Activated naive CD8-positive, alpha-beta T cell treated with anti-CD3 and anti-CD28 coated beads, Interleukin-2, amount 10 ng/mL, durations not matched to agents 7 days and 5 days (primary cell): ENCODE measurements at places on chromosomes 3 and 15. TPM values are rescaled to one million over a fixed set of nuclear protein-coding genes. Genes with fewer than 3 reads are reported as not detected.
A peak's percentile ranks its signal among the peaks of the same experiment; 100 is the strongest.

- H3K4me1 ChIP-seq: no peaks in the 10 kb centered on the region
- H3K36me3 ChIP-seq: no peaks in the 10 kb centered on the region
- H3K27ac ChIP-seq: no peak overlapping the region
- no peak for DNase-seq
- no peak overlapping the region for H3K4me3 ChIP-seq
These were observed 433.1 kb upstream of the KCNMB2 start for GRCh38 chr3:178103140-178103539.

DNA sequence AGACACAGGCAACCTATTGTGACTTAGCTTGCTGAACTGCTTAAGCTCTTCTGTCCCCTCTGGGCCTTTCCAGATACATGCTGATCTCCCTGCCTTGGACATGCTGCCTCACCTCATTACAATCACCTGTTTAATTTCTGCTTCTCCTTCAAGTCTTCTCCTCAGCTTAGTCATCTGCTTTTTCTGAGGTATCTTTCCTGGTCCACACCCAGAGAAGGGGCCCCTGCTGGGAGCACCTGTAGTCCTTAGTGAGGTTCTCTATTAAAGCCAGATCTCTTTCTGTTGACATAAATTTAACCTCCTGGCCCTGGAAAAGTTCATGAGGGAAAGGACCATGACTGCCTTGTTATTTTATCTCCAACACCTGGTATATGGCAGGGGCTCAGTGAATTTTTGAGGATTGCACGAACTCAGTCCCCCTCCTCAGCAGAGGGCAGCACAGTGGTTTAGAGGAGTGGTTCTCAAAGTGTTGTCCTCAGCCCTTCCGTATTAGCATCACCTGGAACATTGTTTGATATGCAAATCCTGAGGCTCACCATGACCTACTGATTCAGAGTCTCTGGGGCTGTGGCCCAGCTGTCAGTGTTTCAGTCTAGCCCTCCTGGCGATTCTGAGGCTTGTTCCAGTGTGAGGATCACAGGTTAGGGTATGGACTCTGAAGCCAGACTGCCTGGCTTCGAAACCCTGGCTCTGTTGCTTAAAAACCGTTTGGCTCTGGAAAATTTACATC lies 12.7 kb downstream of the COL6A6 start:
- peak overlapping the region; percentile 42 for H3K27ac ChIP-seq
- peaks cover 5% of the 10 kb centered on the region for H3K27me3 ChIP-seq
- H3K36me3 ChIP-seq: no peaks in the 10 kb centered on the region
- no peak for DNase-seq

DNA sequence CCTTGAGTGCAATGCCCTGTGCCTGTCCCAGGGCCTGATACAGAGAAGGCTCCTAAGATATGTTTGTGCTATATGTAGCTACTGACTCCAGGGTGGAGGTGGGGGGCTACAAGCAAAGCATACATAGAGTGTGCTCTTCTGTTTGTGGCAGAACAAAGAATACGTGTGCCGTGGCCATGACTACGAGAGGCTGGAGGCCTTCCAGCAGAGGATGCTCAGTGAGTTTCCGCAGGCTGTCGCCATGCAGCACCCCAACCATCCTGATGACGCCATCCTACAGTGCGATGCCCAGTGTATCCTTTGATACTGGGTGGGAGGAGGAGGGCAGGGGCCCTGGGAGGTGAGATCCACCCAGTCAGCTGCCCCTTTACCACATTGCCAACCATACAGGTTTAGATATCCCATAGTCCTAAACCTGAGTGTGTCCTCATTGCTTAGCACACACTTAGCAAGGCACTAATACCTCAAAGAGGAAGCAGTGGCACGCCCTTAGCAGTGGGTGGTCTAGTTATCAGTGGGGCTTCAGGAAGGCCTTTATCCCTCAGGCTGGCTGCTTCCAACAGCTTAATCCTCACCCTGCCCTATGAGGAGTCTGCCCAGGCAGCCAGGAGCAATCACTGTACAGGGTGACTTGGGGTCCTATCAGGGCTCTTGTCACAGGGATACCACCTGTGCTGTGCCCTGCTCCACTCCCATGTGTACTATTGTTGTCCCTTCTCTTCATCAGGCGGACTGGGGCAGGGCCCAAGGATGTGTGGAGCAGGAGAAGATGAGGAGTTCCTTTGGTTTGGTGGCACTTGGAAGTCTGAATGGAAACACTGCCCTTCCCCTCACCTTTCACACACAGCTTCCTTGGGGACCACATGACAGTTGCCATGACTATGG lies 30.1 kb upstream of the MANF start:
- no peak overlapping the region for H3K27ac ChIP-seq
- H3K4me3 ChIP-seq: no peak overlapping the region
- no peaks in the 10 kb centered on the region for H3K4me1 ChIP-seq
- H3K27me3 ChIP-seq: no peaks in the 10 kb centered on the region
- H3K36me3 ChIP-seq: peaks cover 3% of the 10 kb centered on the region

DNA sequence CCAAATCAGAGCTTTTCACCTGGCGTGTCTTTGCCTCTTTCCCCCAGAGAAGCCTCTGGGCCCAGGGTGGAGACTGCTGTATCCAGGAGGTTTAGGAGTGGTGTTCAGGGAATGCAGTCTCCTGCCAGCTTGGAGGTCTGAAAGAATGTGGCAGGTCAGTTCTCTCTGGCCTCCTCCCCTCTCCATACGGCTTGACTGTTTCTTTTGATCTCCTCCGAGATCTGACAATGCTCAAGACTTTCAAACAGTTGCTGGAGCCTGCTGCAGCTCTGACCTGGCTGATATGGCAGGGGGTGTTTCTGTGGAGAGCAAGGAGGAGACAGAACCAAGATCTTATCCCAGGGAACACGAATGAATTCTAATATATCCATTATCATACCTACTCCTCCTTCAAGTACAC lies 24.7 kb upstream of the TM4SF4 start:
- no peaks in the 10 kb centered on the region for H3K36me3 ChIP-seq
- no peak overlapping the region for H3K4me3 ChIP-seq
- peaks cover 5% of the 10 kb centered on the region for H3K27me3 ChIP-seq
- no peak for DNase-seq

The TGM5 gene
- total RNA-seq: 0.11 TPM

The SCG5 gene
- total RNA-seq: 2.8 TPM

The PLCH1 gene
- 3.8 TPM for total RNA-seq

GRCh38 chr15:81155375-81156218 lies 21.5 kb downstream of the CFAP161 start:
- no peaks in the 10 kb centered on the region for H3K36me3 ChIP-seq
- peaks cover 1% of the 10 kb centered on the region for H3K4me1 ChIP-seq
- no peak for DNase-seq
- H3K27ac ChIP-seq: no peak overlapping the region

GRCh38 chr3:107997671-107998070 lies 93.2 kb downstream of the CD47 start:
- no peak for DNase-seq
- no peak overlapping the region for H3K4me3 ChIP-seq
- peaks cover 2% of the 10 kb centered on the region for H3K36me3 ChIP-seq
- peaks cover 7% of the 10 kb centered on the region for H3K27me3 ChIP-seq

The VWA5B2 gene
- not detected for total RNA-seq

The FBLN2 gene
- 2.7 TPM for total RNA-seq

The BNC1 gene
- not detected for total RNA-seq

- H3K4me1 ChIP-seq: no peaks in the 10 kb centered on the region
- H3K4me3 ChIP-seq: no peak overlapping the region
- H3K27me3 ChIP-seq: no peaks in the 10 kb centered on the region
These were observed 9.1 kb upstream of the SNRPN start for GRCh38 chr15:24945711-24946110.

The CD86 gene
- total RNA-seq: 0.42 TPM

The KLHL40 gene
- total RNA-seq: not detected

DNA sequence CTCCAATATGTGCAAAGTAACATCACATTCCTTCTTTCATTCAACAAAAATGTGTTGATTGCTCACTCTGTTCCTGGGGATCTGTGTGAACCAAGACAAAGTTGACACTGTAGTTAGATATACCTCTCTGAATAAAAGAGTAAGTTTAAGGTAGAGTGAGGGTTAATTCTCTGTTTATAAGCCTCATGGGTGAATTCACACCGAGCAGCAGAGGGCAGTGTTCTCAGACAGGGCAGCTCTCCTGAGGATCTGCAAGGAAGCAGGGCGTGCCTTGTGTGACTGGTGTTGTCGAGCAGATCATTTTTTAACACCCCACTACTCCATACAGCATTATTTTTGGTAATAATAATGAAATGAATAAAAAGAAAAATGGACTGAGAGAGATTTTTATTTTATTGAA lies 34.4 kb downstream of the PAQR9 start:
- H3K4me1 ChIP-seq: no peaks in the 10 kb centered on the region
- no peak for DNase-seq
- no peak overlapping the region for H3K27ac ChIP-seq
- peaks cover 3% of the 10 kb centered on the region for H3K36me3 ChIP-seq
- peaks cover 10% of the 10 kb centered on the region for H3K27me3 ChIP-seq
- no peak overlapping the region for H3K4me3 ChIP-seq

The SSUH2 gene
- not detected for total RNA-seq

DNA sequence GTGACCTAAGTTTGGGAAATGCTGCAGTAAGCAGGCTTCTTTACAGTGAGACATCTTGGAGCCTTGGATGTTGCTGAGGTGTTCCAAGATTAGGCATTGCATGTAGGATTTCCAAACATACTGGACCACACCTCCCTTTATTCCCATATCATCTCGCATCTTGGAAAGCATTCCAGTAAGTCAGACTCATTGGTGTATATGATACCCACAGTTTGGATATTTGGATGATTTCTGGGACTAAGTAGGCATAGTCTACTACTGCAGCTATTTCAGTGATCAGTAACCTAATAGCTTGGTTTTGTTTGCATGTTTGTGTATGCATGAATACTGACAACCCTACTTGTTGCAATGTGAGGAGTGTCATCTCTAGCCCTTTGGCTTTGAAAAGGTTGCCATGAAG lies 97.3 kb downstream of the SEMA6D start:
- no peaks in the 10 kb centered on the region for H3K36me3 ChIP-seq
- H3K27me3 ChIP-seq: no peaks in the 10 kb centered on the region

DNA sequence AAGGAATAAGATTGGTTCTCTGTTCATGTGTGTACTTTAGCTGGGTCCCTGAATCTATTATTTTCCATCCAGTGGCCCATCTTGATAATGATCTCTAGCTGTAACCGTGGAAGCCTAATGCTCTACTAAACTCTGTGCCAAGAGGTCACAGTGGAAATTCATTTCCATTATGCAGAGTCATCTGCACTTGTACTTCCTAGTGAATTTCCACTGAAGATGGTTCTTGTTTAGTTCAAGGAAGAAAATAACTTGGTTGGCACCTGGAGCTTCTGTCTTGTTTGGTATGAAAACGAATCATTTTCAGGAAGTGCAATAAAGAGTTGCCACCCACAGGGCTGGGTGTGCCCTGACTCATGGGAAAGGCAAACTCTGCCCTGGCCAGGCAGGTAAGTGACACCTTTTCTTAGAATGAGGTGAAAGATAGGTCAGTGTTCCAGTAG lies 10.3 kb downstream of the LPP start:
- no peaks in the 10 kb centered on the region for H3K27me3 ChIP-seq
- H3K27ac ChIP-seq: no peak overlapping the region
- no peak overlapping the region for H3K4me3 ChIP-seq
- peaks cover 35% of the 10 kb centered on the region for H3K36me3 ChIP-seq

DNA sequence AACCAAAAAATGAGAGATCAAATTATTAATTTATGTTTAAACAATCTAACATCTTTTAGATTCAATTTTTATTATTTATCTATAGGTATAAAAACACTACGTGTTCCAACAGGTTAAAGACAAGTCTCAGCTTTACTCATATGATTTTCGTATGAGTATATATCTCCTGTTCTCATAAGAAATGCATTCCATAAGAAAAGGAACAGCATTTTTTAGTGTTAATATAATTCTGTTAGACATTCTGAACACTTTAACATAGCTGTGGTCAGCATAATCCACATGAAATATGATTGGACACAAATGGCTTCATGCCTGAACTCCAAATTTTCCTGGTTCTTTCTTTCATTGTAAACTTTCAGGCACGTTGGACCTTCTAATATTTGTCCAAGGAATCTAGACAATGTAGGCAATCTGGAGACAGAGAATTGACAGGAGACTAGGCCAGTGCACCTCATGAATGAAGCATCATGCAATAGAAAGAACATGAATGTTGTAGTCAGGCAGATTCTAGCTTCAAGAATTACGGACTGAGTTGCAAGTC lies 1122.0 kb upstream of the ALCAM start:
- no peak overlapping the region for H3K27ac ChIP-seq
- no peaks in the 10 kb centered on the region for H3K27me3 ChIP-seq
- no peaks in the 10 kb centered on the region for H3K4me1 ChIP-seq

- DNase-seq: no peak
- no peak overlapping the region for H3K27ac ChIP-seq
- H3K36me3 ChIP-seq: peaks cover 4% of the 10 kb centered on the region
- peaks cover 7% of the 10 kb centered on the region for H3K4me1 ChIP-seq
- H3K27me3 ChIP-seq: no peaks in the 10 kb centered on the region
These were observed 74.1 kb upstream of the IQSEC1 start for GRCh38 chr3:13147344-13147743.

The SLC28A2 gene
- not detected for total RNA-seq

The MYH15 gene
- total RNA-seq: 0.26 TPM
